ENCODE measurements at places on chromosomes 3 and 15. TPM values are rescaled to one million over a fixed set of nuclear protein-coding genes. Genes with fewer than 3 reads are reported as not detected.

DNA sequence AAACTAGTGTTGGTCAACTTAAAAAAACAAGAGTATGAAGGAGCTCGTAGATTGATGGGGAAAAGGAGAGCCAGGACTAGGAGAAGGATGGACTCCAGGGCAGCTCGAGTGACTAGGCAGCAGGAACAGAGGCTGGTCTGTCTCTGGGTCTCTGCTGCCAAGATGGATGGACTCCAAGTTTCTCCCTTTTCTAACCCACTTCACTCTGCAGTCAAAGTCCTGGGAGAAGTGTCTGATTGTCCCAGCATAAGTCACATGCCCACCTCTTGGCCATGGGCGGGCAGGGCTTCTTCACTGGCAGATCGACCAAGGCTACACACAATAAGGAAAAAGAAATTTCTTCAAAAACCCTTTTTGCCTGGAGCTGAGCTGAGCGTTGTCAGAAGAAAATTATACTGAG lies 9.2 kb upstream of the EPB42 start:
- no peak overlapping the region for H3K4me3 ChIP-seq
- no peaks in the 10 kb centered on the region for H3K36me3 ChIP-seq
- H3K27ac ChIP-seq = no peak overlapping the region
- no peaks in the 10 kb centered on the region for H3K27me3 ChIP-seq

- no peaks in the 10 kb centered on the region for H3K36me3 ChIP-seq
- no peak for DNase-seq
- H3K4me1 ChIP-seq = peaks cover 3% of the 10 kb centered on the region
- H3K4me3 ChIP-seq = no peak overlapping the region
- H3K27me3 ChIP-seq = no peaks in the 10 kb centered on the region
- no peak overlapping the region for H3K27ac ChIP-seq
Measured at GRCh38 chr15:76964157-76964556, 30.8 kb upstream of the PSTPIP1 start.

DNA sequence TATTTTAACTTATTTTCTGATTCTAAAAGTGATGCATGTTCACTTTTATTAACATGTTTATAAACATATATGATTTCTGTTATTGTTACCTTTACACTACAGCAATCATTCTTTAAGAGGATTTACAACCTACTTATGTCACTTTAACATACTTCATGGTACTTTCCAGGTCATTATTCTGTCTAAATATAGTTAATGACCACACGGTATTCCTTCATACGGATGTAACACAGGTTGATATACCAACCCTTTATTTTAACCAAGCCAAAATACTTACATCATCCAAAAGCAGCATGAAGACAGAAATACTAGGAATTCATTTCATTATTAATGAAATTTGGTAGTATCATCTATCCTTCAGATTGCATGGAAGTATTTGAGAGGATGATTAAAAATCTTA lies 18.6 kb downstream of the PIK3R4 start:
- H3K27ac ChIP-seq = no peak overlapping the region
- H3K27me3 ChIP-seq = no peaks in the 10 kb centered on the region
- H3K4me3 ChIP-seq = no peak overlapping the region
- no peaks in the 10 kb centered on the region for H3K36me3 ChIP-seq
- H3K4me1 ChIP-seq = peaks cover 6% of the 10 kb centered on the region

DNA sequence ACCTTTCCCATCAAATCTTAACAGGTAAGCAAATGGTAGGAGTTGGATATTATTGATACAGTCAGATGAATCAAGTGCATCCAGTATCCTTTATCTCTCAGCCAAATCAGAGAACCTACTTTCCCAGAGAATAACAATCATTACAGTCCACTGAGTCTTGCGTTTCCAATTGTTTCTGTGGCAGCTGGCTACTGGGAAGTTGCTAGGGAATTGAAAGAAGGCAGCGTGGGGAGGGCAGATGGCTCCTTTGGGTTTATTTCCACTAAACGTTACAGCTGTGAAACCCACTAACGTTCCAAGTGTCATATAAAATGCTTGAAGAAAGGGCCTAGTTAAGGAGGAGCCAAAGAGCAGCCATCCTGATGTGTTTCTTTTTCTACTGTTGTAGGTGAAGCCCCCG lies 78.4 kb downstream of the WDR72 start:
- DNase-seq = no peak
- H3K4me3 ChIP-seq = no peak overlapping the region
- H3K36me3 ChIP-seq = no peaks in the 10 kb centered on the region
- H3K4me1 ChIP-seq = no peaks in the 10 kb centered on the region

DNA sequence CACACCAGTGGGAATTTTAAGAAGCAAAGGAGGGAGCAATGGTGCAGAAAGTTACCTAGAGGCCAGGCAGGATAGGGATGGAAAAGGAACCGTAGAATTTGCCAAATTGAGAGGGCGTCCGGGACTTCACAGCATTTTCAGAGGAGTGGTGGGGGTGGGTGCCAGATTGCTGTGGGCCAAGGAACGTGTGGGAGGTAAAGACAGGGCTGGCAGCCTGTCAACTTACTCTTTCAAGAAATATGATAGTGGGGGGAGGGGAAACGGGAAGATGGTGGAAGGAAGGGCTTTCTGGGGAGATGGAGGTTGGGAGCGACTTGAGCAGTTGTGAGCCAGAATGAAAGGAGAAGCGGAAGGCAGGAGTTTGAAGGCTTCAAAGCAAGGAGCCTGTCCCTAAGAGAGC lies 1.4 kb upstream of the SLC6A11 start:
- no peak overlapping the region for H3K4me3 ChIP-seq
- no peaks in the 10 kb centered on the region for H3K36me3 ChIP-seq
- H3K27me3 ChIP-seq = peaks cover 49% of the 10 kb centered on the region
- no peak for DNase-seq

DNA sequence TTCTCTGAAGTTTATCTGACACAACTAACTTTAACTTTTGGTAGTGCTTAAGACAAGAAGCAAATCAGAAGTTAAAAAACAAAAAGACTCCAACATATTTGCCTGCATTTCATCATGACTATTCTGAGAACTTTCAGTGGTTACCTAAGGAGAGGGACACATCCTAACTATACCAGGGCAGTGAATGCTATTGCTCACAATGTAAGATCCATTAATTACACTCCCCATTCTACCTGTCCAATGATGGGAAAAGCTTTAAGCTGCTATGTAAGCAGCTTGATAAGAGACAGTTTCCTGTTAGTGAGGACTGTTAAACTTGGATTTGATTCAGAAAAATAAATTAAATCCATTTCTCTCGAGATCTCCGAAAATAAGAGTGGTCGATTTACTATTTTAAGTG lies 37.5 kb downstream of the SERPINI1 start:
- H3K36me3 ChIP-seq = no peaks in the 10 kb centered on the region
- no peak overlapping the region for H3K27ac ChIP-seq
- H3K4me1 ChIP-seq = no peaks in the 10 kb centered on the region
- no peak overlapping the region for H3K4me3 ChIP-seq
- no peak for DNase-seq

MAGEL2 gene
- total RNA-seq = 3.1 TPM

HTR3E gene
- total RNA-seq = not detected

CD86 gene
- total RNA-seq = not detected
